NCI-H1092 (cell line): ENCODE measurements at places on chromosomes 13 and 19.

DNA sequence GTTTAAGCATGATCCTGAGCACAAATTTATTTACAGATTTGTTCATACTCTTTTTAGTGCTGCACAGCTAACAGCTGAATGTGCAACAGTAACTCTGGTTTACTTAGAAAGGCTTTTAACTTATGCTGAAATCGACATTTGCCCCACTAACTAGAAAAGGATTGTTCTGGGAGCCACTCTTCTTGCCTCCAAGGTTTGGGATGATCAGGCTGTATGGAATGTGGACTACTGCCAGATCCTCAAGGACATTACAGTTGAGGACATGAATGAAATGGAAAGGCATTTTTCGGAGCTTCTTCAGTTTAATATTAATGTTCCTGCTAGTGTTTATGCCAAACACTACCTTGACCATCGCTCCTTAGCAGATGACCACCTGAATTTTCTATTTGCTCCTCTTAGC is 16.0 kb downstream of the ZNF100 start:
- DNase-seq: no peak

GRCh38 chr19:41796362-41796761 is at the start of gene CEACAM3:
Gene CEACAM3, plus strand, starts transcription at chr19:41796587. Its CDS starts 91 bp downstream, at chr19:41796678.
- no peak for DNase-seq

- no peak for DNase-seq
Measured at GRCh38 chr13:94658926-94659597, 53.3 kb downstream of the SOX21 start.

DNA sequence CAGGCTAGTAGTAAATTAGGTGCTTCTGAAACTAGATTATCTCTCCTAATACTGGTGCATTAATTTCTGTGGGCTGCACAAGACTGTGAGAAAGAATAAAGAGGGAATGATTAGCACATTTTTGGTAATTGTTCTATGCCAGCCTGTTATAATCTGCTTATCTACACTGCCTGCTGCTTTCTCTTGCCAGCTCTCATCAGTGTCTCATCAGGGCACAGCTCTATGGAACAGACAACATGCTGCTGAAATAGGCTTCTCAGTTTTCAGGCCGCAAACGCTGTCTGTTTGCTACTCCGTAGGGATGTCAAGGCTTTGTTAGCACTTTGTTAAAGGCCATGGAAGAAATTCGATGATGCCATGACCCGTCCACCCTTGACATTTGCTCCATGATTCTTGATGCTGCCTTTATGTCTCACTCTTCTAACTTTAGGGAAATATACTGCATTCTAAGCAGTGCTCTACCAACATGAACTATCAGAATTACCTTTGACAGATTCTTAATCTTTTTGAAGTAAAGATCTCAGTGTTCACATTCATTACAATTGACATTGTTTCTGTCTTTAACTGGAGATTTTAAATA is 84.0 kb upstream of the PRR20A start:
- DNase-seq: no peak

DNA sequence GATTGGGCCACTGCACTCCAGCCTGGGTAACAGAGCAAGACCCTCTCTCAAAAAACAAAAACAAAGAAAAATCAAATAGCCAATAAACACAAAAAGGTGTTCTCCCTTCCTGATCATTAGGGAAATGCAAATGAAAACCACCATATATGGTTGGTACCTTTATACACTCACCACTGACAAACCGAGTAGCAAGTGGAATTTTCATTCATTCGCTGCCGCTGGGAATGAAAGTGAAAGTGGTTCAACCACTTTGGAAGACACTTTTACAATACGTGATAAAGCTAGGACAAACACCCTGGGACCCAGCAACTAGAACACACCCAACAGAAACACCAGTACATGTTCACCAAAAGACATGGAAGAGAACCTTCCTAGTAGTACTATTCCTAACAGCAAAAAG is 21.0 kb downstream of the GRIK5 start:
- DNase-seq: no peak

DNA sequence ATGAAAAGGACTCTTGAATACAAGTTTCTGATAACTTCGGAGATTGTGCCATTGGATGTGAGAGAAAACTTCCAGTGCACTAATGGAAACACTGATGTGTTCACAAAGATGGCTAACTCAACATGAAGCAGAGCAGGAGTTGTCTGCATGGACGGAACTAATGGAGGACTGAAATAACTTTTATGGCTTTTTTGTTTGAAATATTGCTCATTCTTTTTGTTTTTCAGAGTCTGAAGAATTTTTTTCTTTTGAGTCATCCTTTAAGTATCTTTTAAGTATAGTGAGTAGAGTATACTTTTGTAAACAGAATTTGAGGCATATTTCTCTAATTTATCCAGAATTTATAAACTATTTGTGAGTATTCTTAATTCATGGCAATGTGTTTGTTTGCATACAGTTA is 25.7 kb downstream of the CRYL1 start:
- no peak for DNase-seq

DNA sequence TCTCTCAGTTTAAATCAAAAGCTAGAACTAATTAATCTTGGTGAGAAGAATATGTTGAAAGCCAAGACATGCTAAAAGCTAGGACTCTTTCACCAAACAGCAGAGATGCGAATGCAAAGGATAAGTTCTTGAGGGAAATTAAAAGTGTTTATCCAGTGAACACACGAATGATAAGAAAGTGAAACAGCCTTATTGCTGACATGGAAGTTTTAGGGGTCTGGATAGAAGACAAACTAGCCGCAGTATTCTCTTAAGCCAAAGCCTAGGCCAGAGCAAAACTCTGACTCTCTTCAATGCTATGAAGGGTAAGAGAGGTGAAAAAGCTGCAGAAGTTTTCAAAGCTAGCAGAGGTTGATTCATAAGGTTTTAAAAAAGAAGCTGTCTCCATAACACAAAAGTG is 103.0 kb downstream of the UFM1 start:
- no peak for DNase-seq

DNA sequence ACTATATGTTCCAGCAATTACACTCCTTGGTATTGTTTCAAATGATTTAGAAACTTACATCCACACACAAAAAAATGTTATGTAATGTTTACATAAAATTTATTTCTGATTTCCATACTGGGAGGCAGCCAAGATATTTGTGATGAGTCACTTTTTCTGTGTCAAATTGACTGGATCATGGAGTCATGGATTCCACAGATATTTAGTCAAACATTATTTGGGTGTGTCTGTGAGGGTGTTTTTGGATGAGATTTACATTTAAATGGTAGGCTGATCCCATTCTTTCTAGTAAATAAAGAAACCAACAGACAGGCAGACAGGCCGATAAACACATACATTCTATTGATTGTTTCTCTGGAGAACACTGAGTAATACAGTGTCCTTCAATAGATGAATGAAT is 562.8 kb downstream of the SLITRK6 start:
- no peak for DNase-seq

DNA sequence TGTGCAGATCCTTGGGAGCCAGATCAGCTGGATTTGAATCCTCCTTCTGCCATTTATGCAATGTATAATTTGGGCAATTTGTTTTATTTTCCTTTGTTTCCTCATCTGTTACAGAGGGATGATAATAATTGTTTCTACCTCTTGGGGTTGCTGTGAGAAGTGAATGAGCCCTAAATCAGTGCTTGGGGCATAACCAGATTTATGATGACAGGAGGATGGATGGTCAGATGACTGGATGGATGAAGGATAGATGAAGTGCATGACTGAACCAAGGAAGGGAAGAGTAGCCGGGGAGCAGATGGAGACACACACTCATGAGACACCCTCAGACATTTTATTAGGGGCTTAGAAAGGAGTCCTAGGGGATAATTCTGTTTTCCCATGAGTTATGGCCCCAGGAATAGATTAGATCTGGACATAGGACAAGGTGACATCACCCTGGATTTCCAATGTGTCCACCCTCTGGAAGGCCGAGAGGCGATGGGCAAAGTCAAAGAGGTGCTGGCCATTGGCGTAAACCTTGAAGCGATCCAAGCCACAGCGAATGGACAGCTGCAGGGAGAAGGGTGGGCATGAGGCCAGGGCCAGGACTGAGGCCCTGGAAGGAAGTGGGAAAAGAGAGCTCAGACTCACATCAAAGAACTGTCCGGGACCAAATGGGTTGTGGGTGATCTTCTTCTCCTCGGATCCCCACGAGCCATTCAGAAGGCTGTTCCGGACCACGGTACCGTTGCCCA is 11.2 kb downstream of the LGALS4 start:
- DNase-seq: no peak

DNA sequence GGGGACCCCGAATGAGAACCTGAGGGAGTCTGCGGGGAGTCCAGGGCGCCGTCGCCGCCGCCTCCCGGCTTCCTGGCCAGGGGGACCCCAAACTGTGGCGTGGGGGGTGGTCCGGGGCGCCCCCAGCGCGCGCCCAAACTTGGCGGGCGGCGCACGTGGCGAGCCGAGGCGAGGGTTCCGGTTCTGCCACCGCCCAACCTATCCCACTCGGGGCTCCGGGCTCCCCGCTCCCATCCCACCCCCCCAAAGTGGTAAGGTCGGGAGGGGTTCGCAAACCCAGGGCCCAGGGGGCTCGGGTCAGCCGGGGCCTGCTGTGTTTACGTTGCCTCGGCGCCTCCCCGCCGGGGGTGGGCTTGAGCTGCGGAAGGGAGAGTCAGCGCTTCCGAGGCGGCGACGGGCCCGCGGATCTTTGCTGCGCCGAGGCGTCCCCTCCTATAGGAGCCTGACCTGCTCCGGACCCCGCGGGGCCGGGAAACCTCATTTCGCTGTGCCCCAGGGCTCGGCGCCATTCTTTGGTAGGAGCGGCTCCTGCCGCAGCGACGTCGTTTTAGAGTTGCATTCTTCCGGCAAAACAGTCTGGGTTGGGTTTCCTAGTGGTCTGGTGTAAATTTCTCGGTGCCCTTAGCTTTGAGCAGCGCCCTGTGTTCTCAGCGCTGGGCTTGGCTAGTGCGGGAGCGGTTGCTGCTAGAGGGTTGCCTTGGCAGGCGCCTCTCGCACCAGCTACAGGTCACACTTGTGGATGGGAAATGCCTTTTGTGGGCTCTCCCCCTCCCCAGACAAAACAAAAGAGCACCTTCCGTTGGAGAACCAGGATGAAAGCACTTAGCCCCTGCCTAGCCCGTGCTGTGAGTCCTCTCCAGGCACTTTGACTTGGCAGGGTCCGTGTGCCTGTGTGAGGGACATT is 1.2 kb downstream of the DAZAP1 start:
- no peak for DNase-seq

GRCh38 chr13:50685491-50685890 is 158.0 kb downstream of the DLEU7 start:
- peak; percentile 47 for DNase-seq

DNA sequence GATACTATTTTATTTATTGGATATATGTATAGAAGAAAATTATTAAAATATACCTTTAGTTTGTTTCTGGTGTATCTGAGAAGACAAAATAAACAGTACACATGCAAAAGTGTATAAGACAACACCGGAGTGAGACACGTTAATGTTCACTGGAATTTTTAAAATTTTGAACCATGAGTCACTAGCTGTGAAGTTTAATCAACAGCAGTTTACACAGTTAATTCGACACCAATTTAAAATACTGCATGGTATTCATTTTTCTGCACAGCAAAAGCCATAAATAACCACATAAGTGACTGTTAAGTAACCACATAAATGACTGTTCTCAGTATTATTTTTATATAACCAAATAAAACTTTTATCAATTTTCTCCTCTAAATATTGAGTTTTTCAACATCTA is 418.7 kb upstream of the NBEA start:
- no peak for DNase-seq

DNA sequence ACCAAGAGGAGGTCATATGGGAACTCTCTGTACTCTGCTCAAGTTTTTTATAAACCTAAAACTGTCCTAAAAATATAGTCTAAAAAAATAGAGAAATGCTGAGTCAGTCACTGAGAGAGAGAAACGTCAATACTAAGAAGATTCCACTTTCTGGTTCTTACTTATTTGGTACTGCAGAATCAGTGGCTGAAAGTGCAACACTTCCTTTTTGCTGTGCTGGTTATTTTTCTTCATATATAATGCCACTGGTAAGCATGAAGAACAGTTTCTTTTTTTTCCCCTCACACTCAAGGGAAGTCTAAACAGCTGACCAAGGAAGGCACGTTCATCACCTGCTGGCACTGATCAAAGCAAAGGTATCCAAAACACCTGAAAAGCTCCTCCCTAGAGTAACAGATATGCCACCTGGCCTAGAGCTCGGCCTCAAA is 44.3 kb upstream of the N4BP2L1 start:
- no peak for DNase-seq

DNA sequence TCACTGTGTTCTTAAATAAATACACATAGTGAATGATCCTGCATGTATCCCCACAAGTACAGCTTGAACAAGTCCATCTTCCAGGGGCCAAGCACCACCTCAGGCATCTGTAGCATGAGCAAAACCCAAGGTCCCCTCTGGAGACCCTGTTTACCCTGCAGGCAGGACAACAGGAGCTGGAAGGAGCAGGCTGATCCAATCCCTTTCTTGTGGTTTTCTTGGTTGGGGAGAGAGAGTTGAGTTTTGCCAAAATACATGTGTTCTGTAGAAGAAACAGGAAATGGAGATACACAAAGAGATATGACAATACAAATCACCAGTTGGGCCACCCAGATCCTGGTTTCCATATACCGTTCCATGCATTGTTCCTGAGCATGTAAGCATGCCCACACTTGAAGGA is 92.8 kb downstream of the SHISA2 start:
- DNase-seq: no peak

- no peak for DNase-seq
Measured at GRCh38 chr13:22126433-22127021, 455.7 kb downstream of the FGF9 start.

- DNase-seq: no peak
Measured at GRCh38 chr13:73428706-73429105, 369.9 kb downstream of the KLF5 start.

DNA sequence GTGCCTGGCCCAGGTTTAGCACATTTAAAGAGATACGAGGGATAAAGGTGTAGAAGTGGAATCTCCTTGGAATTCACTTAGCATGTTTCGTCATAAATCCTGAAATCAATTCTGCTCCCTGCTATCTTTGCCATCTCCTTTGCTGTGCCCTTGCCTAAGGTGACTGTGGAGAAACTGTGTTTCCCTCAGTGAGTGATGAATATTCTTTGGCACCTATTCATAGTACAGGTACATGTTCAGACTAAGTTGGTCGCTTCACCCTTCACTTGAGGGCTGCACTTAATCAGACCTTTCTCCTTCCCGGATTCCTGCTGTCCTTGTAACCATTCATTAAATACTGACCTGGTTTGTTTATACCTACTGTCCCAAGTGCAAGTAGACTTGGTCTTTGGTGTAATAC is 17.8 kb downstream of the PCCA start:
- DNase-seq: no peak

GRCh38 chr19:54164369-54165068 is 5.0 kb upstream of the LENG1 start:
- no peak for DNase-seq

DNA sequence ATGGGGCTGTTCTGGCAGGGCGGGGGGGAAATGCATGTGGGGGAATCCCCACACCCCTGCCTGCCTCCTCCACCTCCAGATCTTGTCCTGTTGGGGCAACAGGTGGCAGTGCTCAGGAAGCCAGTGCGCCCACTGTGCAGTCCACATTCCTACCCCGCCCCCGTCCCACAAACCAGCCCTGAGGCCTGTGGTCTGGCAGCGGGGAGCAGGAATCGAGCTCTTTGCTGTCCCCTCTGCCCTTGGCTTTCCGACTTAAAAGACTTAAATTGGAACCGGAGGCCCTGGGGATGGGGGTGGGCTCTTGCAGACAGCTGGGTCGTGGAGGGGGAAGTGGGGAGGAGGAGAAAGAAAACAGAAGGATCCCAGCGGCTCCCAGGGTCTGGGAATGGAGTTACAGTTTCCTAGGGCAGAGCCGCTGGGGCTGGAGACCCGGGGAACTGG is 4.3 kb downstream of the NANOS3 start:
- DNase-seq: no peak
